T-helper 2 cell treated with Interferon-gamma antibody and Interleukin-4, amounts not matched to agents 100 ng/mL and 5 ng/mL, for 36 hours (primary cell): ENCODE measurements at places on chromosomes 5 and 9. TPM values are rescaled to one million over a fixed set of nuclear protein-coding genes. Genes with fewer than 3 reads are reported as not detected.

Gene QRFP
- not detected in 2 replicates for total RNA-seq

Gene NME5
- total RNA-seq, result not detected in 2 replicates

Gene TPPP
- 0.18 and 0.34 TPM in 2 replicates for total RNA-seq

Gene C9
- not detected in 2 replicates for total RNA-seq

Gene FCN2
- total RNA-seq, result not detected in 2 replicates
